ENCODE measurements at places on chromosomes 2 and 18.

- no peak for DNase-seq
These were observed 37.5 kb downstream of the TMEM18 start for GRCh38 chr2:639703-640102.

DNA sequence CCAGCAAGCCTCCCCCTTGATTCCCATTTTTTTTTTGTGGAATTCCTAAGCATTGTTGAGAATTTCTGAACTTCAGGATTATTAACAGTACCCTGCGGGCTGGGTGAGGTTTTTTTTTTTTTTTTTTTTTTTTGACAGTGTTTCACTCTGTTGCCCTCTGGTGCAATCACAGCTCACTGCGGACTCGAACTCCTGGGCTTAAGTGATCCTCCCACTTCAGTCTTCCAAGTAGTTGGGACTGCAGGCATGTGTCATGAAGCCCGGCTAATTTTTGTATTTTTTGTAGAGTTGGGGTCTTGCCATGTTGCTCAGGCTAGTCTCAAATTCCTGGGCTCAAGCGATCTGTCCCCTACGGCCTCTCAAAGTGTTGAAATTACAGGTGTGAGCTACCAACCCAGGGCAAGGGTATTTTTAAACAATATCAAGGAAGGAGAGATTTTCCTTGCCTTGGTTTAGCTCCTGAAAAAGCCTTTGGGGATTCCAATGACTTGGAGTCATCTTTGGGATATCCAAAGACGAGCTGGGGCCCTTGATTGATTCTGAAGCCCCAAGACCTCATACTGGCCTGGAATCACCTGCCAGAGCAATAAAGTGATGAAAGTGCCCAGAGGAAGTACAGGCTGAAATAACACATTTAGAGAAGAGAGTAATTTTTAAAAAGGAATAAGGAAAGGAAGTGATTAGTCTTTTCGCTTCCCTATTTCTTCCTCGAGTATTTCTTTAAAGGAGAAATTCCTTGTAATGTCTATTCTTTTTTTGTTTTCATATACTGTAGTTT, 240.2 kb downstream of the TGIF1 start:
- no peak for DNase-seq

GRCh38 chr18:46333431-46334135, 229.4 kb downstream of the HAUS1 start:
- DNase-seq = no peak

DNA sequence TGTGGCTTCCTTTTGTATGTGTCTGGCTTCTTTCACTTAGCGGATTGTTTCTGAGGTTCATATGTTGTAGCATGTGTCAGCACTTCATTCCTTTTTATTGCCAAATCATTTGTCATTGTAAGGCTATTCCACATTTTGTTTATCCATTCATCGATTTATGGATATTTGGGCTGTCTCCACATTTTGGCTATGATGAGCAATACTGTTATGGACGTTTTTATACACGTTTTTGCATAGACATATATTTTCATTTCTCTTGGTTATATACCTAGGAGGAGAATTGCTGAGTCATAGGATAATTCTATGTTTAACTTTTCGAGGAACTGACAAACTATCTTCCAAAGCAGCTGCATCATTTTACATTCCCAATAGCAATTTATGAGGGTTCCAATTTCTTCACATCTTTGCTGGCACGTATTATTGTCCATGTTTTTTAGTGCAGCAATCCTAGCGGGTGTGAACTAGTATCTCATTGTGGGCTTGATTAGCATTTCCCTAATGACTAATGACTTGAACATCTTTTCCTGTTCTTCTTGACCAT, 48.1 kb upstream of the TBC1D8 start:
- no peak for DNase-seq

GRCh38 chr2:215668378-215668775, 232.5 kb upstream of the FN1 start:
- no peak for DNase-seq

- no peak for DNase-seq
These were observed 452.9 kb upstream of the DSEL start for GRCh38 chr18:67969458-67969857.

GRCh38 chr18:11808001-11808855, 43.0 kb upstream of the CHMP1B start:
- no peak for DNase-seq

GRCh38 chr2:159270744-159271379, 15.6 kb downstream of the WDSUB1 start:
- DNase-seq = no peak

GRCh38 chr2:16746833-16747232, 81.2 kb upstream of the CYRIA start:
- DNase-seq = no peak

GRCh38 chr2:135708159-135708558, 33.5 kb upstream of the UBXN4 start:
- DNase-seq = no peak

- no peak for DNase-seq
These were observed 195.4 kb upstream of the HDAC4 start for GRCh38 chr2:239596253-239596652.

DNA sequence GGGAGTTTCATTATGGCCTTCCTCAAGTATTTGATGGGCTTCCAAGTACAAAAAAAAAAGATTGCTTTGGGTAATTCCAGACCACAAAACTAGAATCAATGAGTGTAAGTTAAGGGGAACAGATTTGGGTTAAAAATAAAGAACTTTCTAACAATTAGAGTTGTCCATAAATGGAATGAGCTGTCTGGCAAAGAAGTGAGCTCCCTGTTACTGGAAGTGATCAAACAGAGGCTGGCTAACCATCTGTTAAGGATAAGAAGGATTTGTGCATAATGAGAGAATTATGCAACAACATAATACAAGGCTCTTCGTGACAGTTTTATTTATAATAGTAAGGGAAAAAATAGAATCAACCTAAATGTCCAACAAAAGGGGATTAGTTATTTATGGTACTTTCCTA, 44.6 kb upstream of the ACVR1 start:
- no peak for DNase-seq

DNA sequence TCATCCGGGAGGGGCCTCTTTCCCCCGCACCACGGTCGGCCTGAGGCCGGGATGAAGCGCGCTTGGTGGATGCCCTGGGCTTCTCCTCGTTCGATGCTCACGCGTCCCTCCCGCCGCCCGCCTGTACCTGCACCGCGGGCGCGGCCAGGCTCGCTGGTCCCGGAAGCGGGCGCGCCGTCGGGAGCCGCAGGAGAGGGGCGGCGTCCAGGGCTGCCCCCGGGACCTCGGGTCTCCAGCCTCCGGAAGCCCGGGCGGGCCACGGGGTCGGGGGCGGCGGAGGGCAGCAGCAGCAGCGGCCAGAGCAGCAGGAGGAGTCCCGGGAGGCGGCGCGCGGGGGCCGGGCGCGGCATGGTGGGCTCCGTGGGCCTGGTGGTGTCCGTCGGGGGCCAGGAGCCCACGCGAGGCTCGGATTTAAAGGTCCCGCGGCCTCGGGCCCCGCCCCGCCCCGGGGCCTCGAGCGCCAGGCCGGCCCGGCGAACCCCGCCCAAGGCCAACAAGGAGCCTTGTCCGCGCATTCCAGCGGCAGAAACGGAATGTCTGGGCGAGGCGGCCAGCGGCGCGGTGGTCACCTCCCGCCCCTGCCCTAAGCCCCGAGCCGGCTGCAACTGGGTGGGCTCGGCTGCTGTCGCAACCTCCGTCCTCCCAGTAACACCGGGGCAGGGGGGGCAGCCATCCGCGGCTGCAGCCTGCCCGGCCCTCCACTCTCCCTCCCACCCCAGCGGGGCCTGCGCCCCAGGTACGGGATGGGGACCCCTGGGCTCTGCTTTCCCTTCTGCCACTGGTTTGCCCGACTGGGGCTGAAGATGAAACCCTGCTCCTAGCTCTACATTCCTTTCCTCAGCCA, at the start of gene MATN3:
MATN3 (minus strand) TSS at position 387 of the 844 bp plus-strand sequence; CDS start at position 350, 37 bp downstream.
- peak; percentile 25 for DNase-seq

DNA sequence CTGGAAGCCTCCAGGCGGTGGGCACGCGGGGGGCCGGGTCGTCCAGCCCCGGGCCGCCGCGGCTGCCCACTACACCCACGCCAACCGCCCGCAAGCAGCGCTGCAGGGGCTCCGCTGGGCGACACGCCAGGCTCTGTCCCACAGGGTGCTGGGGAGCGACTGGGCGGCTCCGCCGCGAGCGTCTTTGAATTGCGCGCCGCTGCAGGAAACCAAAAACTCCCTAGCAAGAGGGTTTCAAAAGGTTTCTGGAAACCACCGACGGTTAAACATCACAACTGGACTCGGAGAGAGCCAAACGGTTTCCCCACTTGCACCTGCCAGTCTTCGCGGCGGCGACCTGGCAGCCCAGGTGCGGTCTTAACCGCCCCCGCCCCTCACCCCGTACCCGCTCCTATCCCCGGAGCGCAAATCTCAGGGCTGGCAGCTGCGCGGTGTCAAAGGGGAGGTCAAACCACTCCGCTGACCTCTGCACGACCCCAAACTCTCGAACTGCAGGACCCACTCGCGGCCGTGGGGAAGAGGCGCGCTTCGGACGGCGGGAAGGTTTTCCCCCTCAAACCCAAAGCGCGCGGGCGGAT, 1.0 kb downstream of the CXCR4 start:
- DNase-seq = peak; percentile 62

- no peak for DNase-seq
These were observed 44.5 kb upstream of the SEMA4C start for GRCh38 chr2:96914332-96914731.

GRCh38 chr18:61831071-61831470, 61.7 kb downstream of the RNF152 start:
- no peak for DNase-seq

DNA sequence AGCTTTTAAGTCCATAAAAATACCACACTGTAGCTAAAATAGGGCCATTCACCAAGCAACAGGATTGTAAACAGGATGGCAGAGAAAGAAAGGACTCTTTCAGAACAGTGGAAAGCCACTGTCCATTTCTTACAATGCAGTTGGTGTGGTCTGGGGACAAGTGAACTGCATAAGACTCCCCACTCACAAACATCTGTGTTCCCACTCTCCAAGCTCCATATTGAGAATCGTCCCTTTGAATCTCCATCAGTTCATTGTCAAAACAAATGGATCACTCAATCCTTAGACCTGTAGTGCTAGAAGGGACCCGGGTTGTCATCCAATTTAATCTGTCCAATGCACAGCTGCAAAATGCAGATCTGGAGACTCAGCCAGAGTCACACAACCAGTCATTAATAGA, 347.4 kb upstream of the KLHL29 start:
- DNase-seq = no peak

GRCh38 chr2:121830809-121831208, 75.4 kb downstream of the TSN start:
- DNase-seq = no peak

- no peak for DNase-seq
These were observed 51.0 kb upstream of the GORASP2 start for GRCh38 chr2:170878066-170878465.

DNA sequence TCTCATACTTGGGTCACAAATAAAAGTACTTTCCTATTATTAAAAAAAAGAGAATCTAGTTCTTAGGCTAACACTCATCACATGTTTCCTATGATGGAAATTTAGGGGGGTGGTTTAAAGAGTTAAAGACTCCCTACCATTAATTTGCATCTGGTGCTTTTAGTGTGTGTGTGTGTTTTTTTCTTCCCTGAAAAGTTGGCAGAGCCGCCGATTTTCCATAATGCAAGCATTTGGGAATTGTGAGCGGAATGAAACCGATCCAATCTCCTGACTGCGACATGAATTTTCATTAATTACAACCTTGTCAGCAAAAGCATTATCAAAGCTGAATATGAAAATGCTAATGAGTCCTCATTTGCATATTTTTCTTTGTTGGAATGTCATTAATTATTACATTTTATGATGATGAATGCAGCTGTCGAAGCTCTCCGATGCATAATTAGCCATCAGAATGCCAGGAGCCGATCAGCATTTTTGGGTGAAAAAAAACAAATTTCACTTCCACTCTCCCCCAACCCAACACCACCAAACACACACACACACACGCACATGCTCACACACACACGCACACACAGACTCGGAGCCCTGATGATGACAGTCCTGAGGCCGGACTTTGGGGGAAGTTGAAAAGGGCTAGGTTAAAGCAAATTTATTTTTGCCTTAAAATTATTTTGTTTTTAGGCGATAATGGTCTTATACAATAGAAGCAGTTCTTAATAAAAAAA, 165.4 kb downstream of the TCF4 start:
- DNase-seq = no peak

- no peak for DNase-seq
These were observed 227.9 kb downstream of the GBX2 start for GRCh38 chr2:235940330-235940729.

- no peak for DNase-seq
These were observed 126.4 kb upstream of the TLK1 start for GRCh38 chr2:171287036-171287571.

DNA sequence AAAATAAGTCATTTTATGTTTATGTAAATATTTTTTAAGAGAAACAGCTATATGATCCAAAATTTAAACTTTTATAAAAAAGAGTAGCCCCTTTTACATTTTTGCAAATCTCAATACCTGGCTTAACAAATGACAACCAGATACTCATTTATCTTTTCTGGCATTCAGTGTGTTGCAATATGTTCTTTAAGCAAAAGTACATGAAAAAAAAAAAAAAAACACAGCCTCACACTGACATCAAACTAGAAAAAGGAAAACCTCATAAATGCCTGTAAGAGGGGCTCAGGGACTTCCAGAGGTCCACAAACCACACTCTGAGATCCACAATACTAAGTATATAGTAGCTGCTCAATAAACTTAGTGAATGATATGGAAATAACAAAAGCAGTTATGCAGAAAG, 21.9 kb downstream of the PPP4R3B start:
- DNase-seq = no peak

- no peak for DNase-seq
These were observed 195.7 kb downstream of the ARL4C start for GRCh38 chr2:234300932-234301823.

DNA sequence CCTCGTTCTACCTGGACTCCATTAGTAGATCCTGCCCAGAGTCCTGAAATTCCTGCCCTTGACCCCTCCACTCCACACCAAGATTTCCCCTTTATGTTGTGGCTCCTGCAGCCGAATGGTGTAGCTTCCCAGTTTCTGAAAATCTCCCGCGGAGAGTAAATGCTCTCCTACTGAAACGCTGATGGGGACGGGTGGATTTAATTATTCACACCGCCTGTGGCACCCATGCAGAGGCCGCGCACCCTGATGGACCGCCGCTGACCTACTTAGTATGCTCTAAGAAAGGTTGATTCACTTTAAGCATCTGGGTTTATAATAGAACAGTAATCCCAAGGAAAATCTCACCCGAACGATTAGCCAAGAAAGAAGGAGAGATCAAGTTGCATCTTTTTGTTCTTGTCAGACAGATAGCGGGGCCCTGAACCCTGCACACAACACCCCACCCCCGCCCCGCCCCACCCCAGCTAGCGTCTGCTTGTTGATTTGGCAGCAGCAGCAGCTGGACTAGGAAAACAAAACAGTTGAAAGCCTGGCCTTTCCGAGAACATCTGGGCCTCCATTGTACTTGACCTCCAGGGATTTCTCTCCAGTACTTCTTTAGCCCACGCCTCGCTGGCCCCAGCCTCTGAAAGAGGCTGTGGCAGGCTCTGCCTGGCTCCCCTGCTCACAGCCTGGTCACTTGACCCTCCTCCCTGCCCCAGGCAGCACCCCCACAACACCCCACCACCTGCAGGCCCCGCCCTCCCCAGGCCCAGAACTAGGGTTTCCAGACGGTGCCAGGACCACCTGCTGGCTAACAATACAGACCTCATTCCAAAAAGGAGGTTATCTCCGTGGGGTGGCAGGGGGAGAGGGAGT, 53.6 kb downstream of the DPYSL5 start:
- no peak for DNase-seq

GRCh38 chr2:226118471-226119429, 680.9 kb downstream of the IRS1 start:
- no peak for DNase-seq
